ENCODE measurements at places on chromosomes 16 and 17.

- DNase-seq: no peak
Observed at GRCh38 chr17:78346605-78347250, 13.1 kb downstream of the SOCS3 start.

DNA sequence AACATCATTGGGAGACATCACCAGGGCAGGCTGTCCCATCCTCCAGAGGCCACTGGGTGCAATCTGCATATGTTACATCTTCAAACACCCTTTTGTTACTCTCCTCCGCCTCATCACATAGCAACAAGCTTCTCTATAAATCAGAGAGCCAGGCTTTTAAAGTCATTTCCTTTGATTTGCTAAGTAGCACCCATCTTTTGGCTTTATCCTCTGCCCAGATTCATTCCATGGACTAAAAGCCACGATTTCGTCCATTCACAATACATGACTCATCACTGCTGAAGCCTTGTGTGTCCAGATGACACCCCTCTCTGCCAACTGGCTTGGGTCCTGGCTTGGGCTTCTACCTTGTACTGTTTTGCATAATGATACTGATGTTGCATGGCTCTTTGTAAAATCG lies 2.0 kb upstream of the KRT38 start:
- DNase-seq: no peak

GRCh38 chr17:82414548-82415281 lies 3.4 kb upstream of the HEXD start:
- peak; percentile 93 for DNase-seq

- no peak for DNase-seq
Observed at GRCh38 chr16:675884-676564, 553 bp downstream of the RHBDL1 start.

Measured in ecto neural progenitor cell (in vitro differentiated cells).